NCI-H446 treated with DMSO at 0.1 percent for 48 hours (cell line): ENCODE measurements at places on chromosomes 12 and 14.

DNA sequence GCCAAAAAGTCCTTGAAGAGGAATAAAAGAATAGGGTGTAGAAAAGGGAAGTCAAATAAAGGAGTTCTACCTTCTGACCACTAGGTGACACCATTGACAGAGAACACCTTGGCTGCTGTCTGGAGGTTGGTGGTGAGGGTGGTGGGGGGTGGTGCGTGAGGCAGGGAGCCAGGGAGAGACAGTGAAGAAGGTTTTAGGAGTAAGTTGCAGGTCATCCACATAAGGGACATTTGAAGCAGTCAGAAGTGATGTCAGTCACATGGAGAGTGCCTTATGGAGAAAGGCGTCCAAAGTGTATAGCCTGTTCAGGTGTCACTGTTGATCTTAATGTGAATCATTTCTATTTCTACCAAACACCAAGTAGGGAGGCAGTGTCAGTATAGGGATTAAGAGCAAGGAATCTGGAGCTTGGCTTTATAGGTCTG, 279.3 kb upstream of the DDHD1 start:
- peak; percentile 38 for DNase-seq

- DNase-seq, result peak; percentile 99
Observed at GRCh38 chr12:68375756-68376695, 43.9 kb upstream of the MDM1 start.

GRCh38 chr14:59532419-59532818, 44.2 kb downstream of the CCDC175 start:
- DNase-seq, result no peak

- no peak for DNase-seq
Observed at GRCh38 chr12:86234316-86234855, 21.8 kb downstream of the MGAT4C start.

DNA sequence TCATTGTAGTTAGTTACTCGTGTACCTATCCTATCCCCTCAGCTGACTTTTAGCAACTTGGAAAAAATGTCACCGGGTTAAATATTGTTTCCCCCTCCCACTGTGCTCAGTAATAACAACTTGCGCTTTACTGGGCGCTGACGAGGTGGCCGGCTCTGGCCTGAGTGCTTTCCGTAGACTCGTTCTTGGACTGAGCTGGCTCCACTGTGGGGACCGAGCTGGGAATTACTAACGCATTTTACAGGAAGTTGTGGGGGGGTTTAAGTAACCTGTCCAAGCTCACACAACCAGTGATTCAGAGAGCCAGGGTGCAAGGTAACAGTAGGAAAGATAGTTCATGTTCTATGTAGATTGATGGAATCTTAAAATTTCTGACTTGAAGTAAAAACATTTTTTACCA, 82.5 kb upstream of the KICS2 start:
- DNase-seq, result no peak

DNA sequence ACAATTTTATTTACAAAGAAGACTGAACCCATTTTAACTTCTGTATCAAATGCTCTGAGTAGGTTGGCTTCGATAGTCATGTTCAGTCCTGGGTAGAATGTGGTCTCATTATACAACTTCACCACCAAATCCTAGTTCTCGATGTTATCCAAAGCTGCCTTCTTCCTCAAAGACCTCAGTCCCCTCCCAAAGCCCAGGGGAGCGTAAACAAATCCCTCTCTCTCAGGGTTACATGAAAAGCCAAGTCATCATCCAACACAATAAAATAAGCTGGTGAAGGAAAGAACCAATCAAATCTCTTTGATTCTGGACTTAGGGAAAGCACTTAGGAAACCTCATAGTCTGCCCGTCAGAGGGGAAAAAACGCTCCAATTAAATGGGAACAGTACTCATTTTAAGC, 9.1 kb downstream of the PTCSC3 start:
- no peak for DNase-seq

GRCh38 chr14:50257732-50258131, 26.4 kb upstream of the SOS2 start:
- DNase-seq, result no peak

GRCh38 chr12:116133149-116133548, 144.3 kb downstream of the MED13L start:
- no peak for DNase-seq

DNA sequence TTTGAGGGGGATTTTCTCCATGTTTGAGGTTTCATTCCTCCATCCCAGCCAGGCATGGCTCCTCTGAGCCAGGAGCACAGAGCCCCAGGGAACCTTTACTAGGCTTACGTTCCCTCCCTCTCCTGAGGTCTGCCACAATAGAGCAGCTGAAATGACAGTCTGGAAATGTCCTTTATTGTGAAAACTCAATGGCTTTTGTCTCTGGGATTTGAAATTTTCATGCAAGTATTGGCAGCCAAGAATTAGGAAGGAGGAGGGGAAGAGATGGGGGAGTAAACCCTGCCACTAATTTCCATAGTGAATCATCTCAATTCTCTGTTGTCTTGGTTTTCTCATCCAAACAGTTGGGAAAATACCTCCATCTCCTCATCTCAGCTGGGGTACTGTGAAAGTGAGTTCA, 2.6 kb upstream of the PLEKHG3 start:
- DNase-seq, result no peak

- DNase-seq, result no peak
Observed at GRCh38 chr14:104085032-104085888, at the start of gene ASPG. ASPG (plus strand) TSS chr14:104085700; CDS start chr14:104085771, 71 bp downstream.

DNA sequence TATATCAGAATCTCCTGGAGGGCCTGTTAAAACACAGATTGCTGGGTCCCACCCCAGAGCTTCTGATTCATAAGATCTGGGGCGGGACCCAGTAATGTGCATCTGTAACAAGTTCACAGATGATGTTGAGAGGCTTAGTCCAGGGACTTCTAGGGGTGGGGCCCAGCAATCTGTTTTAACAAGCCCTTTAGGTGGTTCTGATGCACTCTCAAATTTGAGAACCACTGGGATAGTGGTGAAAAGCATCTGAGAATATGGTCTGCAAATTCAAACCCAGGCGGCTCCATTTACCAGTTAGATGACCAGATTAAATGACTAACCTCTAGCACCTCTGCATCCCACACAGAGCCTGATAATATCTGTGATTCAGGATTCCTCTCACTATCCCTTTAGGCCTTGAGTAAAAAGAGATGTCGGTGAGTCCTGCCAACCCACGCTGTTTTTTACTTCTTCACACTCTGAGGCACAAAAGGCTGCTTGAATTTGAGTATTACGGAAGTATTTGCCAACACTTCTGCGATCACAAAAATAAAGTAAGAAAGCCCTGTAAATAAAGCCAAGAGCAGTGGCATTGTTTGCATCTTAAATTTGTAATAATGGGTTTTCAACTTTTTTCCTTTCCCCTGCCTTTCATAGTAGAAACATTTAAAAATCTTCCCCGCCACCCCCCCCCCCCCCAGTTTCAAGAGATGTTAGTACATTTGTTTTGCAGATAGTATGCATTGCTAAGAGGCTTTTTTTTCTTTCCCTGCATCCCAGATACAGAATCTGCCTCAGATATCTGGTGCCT, 1.8 kb upstream of the FRS2 start:
- DNase-seq, result no peak

DNA sequence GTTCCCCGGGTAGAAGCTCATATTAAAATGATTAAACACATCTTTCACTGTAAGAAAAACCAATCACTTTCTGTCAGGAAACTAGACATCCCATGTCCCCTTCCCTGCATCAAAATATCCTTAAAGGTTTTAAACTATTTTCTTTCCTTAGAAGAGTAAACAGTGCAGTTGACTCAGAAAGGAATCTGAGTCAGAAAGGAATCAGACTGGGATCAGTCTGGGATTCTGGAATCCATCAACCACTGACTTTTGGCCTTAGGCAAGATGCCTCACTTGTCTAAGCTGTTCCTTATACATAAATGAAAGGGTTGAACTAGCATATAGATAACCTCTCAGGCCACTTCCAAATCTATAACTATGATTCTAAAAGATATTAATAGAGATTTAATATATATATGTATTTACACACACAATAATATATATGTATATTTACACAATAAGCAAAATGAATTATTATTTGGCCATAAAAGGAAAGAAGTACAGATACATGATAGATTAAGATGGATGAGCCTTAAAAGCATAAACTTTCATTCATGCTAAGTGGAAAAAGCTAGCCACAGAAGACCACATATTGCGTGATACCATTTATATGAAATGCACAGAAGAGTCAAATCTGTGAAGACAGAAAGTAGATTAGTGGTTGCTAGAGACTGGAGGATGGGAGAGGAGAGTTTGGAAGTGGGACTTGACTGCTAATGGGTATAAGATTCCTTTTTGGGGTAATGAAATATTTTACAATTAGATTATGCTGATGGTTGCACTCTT, 114.4 kb downstream of the SLC38A1 start:
- no peak for DNase-seq

DNA sequence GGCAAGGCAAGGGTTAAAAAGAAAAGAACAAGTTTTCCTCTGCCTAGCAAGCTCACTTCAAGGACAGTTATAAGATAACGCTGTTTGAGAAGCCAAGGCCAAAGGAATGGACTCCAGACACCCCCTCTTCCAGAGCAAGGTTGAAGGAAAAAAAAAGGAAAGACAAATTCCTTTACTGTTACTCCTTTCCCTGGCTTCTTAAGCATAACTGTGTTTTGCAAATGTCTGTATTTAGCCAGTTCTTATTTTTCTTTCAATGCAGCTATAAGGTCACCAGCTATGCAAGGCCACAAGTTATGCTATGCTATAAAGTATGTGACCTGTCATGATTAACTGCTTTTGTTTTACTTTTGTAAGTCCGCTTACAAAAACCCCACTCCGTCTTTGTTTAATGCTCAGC, 26.6 kb downstream of the ZNF410 start:
- no peak for DNase-seq

- no peak for DNase-seq
Observed at GRCh38 chr12:123180171-123180570, 29.3 kb upstream of the PITPNM2 start.

GRCh38 chr12:57887631-57888408, 41.3 kb upstream of the CTDSP2 start:
- DNase-seq, result no peak

DNA sequence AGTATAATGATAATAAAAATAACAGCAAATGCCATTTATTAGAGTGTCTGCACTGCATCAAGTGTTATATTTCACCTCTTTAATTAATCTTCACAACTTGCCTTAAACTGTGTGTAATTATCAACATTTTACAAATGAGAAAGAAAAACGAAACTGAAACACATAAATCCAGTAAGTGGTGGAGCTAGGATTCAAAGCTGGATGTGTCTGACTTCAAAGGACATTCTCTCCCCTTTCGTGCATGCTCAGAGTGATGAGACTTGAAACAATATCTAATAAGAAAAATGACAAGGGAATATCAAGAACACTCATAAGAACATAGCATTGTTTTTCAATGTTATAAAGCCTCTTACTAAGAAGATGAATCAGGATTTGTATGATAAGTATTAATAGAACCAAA, 78.8 kb downstream of the DUSP6 start:
- DNase-seq, result no peak

GRCh38 chr12:47965581-47965980, 2.2 kb downstream of the TMEM106C start:
- no peak for DNase-seq

- no peak for DNase-seq
Observed at GRCh38 chr12:114131824-114132223, 165.7 kb upstream of the RBM19 start.
